ENCODE measurements at places on chromosomes 11 and 22.
A peak's percentile ranks its signal among the peaks of the same experiment; 100 is the strongest.

GRCh38 chr11:13207665-13208594, 69.7 kb upstream of the BMAL1 start:
- peak; percentile 72 for DNase-seq

- DNase-seq: no peak
These were observed 45.2 kb downstream of the PLAAT5 start for GRCh38 chr11:63445720-63446119.

- DNase-seq: peak; percentile 28
These were observed 3.7 kb downstream of the LYVE1 start for GRCh38 chr11:10564696-10565318.

- no peak for DNase-seq
These were observed 49.7 kb downstream of the RTL6 start for GRCh38 chr22:44448271-44448830.

- DNase-seq: no peak
These were observed 5.7 kb downstream of the MPZL2 start for GRCh38 chr11:118258410-118258809.

DNA sequence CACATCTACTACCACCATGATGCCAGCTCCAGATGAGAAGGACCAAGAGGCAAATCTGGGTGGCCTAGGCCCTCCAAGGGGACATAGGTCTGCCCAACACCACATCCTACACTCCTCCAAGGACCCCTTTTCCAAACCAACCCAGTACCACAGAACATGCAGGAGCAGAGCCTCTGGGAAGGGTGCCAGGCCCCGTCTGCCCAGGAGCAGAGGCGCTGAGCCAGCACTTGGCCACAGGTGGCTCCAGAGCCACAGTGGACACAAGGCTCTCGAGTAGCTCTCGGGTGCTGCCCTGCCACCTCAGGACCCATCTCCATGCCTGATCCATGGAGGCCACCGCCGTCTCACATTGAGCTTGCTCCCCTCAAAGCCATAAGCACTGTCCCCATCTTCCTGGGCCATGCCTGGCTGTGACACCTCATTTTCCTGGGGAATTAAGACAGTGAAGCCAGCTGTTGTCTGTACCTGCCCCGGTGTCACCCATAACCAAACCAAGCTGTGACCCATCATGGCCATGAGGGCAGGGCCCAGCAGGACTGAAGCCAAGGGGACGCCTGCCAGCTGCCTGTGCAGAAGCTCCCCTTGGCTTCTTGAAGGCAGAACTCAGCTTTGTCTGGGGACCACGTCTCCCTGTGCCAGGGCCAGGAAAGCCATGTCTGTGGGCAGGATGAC, 7.4 kb downstream of the MOB2 start:
- no peak for DNase-seq

GRCh38 chr11:129738242-129738641, 77.4 kb upstream of the TMEM45B start:
- no peak for DNase-seq

- peak; percentile 8 for DNase-seq
These were observed 63.5 kb upstream of the CSNK2A3 start for GRCh38 chr11:11416502-11416901.

DNA sequence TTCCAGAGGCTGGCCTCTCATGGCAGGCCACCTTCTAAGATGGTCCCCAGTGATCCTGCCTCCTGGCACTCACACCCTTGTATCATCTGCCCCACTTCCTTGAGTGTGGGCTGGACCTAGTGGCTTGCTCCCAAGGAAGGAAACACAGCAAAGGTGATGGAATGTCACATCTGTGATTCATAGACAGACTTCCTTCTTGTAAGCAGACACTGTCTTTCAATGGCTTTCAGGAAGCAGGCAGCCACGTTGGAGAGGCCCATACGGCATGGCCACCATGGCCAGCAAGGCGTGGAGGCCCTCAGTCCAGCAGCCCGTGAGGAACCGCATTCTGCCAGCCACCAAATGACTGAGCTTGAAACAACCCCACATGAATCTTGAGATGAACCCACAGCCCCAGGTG, 11.3 kb downstream of the LMO1 start:
- DNase-seq: no peak

DNA sequence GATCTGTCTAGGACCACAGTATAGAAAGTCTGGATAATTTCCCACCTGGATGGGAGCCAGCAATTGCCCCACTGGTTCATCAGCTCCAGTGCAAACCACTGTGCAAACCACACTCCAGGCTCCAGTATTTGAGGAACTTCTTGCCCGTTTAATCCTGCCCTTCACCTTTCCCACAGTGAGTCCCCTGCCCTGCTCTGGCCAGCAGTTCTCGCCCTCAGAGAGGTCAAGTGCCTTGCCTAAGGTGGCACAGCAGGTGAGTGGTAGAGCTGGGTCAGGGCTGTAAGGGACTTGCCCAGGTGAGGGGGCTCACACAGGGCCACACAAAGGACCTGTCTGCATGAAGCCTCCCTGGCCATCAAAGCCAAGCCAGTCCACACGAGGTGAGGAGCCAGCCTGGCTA, 24.1 kb downstream of the MS4A10 start:
- DNase-seq: no peak

- DNase-seq: no peak
These were observed 129.0 kb downstream of the TBC1D22A start for GRCh38 chr22:46891382-46891951.

GRCh38 chr11:126443120-126443519, 87.6 kb downstream of the ST3GAL4 start:
- DNase-seq: no peak

DNA sequence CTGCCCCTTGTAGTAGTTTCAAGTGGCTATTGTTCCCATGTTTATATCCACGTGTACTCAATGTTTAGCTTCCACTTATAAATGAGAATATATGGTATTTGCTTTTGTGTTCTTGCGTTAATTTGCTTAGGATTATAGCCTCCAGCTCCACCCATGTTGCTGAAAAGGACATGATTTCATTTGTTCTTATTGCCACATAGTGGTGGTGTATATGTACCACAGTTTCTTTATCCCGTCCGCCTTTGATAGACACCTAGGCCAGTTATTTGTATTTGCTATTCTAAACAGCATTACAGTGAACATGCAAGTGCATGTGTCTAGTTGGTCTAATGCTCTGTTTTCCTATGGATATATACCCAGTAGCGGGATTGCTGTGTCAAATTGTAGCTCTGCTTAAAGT, 6.8 kb downstream of the OR51B2 start:
- DNase-seq: no peak

DNA sequence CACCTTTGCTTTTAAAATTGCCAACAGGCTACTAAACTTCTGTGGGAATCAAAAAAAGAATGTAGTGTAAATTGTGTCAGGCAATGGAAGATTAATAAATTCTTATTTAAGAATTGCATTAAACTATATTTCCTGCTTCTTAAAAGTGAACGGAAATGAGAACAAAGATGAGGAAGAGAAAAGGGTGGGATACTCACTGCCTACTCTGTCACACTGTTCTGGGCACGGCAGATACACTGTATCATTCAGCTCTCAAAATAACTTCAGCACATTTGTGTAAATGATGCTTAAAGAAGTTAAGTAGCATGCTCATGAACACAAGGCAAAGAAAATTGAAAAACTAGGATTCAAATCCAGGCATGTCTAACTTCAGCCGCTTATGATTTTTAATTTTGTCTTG, 218.7 kb downstream of the DCDC1 start:
- no peak for DNase-seq

DNA sequence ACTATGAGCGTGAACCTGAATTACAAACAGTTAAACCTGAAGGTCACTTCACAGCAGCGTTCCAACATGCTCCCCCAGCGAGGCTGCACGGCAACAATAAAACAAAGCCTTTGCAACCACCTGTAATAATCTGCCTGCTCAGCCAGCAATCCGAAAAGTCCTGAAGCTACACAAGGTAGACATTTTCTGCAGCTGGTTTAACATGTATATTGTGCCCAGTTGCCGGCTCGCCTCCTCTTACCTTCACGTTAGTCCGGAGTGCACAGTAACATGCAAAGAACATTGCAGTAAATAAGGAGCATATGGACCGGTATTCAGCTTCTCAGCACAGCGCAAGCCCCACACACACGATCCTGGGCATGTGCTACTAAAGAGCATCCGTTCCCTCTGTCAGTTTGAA, 704.3 kb downstream of the DLG2 start:
- DNase-seq: no peak

All from bone marrow (tissue), 2 donors.